ENCODE measurements at places on chromosomes 7 and 10.

GRCh38 chr7:121083790-121084251 is 95.3 kb downstream of the CPED1 start:
- DNase-seq: no peak

- DNase-seq: no peak
These were observed 13.9 kb downstream of the TRIM8 start for GRCh38 chr10:102657984-102658724.

DNA sequence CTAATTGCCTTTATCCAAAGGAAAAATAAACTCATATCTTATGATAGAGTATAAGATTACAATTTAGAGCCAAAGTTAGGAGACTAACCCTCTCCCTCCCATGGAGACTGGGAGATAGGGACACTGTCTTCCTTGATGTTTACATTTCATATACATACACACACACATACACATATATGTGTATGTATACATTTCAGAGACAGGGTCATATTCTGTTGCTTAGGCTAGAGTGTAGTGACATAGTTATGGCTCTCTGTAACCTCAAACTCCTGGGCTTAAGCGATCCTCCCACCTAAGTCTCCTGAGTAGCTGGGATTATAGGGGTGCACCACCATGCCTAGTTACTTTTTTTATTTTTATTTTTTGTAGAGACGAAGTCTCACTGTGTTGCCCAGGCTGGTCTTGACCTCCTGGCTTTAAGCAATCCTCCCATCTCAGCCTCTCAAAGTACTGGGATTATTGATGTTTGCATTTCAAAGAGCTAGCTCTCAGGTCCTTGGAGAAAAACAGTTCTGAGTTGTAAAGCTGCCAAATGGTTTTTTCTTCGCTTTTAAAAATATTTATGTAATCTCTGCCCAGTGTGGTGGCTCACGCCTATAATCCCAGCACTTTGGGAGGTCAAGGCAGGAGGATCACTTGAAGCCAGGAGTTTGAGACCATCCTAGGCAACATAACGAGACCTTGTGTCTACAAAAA is 8.1 kb upstream of the REPIN1 start:
- DNase-seq: no peak

DNA sequence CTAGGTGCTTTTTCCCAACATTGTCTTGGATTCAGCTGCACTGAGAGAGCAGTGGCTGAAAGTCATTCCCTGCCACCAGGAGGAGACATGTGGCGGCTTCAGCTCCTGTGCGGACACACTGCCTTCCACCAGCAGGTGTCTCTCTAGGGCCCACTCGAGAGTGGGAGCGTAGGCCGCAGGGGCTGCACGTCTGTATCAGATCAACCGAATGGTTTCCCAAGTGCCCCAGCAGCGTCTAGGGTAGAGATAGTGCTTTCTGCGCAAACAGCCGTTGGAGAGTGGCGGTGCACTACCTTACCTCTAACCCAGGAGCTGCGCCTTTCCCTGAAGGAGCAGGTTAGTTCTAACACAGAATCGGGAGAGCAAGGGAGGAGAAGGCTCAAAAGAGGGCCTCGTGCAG is 31.7 kb downstream of the PAPOLB start:
- peak; percentile 72 for DNase-seq

- no peak for DNase-seq
These were observed 543.2 kb upstream of the SEMA3D start for GRCh38 chr7:85730012-85730411.

GRCh38 chr10:100763043-100763747 is 17.8 kb downstream of the PAX2 start:
- no peak for DNase-seq

DNA sequence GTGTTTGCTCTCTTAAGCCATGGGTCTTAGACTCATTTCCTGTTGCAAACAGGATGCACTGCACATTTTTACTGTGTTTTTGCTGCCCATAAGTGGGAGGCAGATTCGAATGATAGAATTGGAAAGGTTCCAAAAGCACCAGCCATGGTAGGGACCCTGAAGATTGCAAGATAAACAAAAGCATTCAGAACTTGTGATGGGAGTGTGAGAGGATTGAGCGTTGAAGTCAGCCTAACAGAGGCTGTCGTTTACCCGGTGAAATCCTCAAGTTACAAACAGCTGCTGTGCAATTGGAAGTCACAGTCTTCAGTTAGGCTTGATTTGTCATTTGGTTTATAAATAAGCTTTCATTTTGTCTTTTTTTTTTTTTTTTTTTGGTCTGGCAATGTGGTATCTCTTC is 192.7 kb upstream of the MKI67 start:
- DNase-seq: no peak

GRCh38 chr7:76151932-76152331 is 49.8 kb upstream of the SRRM3 start:
- no peak for DNase-seq

DNA sequence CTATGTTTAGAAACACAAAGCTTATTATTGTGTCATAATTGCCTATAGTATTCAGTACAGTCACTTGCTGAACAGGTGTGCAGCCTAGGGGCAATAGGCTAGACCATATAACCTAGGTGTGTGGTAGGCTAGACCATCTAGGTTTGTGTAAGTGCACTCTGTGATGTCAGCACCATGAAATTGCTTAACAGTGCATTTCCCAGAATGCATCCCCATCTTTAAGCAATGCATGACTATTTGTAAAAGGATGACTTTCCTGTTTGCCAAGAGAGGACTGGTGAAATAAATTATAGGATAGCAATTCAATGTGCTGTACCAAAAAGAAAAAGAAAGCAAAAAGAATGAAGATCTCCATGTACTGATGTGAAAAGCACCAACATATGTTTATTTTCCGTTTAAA is 288.7 kb upstream of the AUTS2 start:
- DNase-seq: no peak

- DNase-seq: peak; percentile 43
These were observed 261.1 kb upstream of the CSTF2T start for GRCh38 chr10:51960494-51960895.

DNA sequence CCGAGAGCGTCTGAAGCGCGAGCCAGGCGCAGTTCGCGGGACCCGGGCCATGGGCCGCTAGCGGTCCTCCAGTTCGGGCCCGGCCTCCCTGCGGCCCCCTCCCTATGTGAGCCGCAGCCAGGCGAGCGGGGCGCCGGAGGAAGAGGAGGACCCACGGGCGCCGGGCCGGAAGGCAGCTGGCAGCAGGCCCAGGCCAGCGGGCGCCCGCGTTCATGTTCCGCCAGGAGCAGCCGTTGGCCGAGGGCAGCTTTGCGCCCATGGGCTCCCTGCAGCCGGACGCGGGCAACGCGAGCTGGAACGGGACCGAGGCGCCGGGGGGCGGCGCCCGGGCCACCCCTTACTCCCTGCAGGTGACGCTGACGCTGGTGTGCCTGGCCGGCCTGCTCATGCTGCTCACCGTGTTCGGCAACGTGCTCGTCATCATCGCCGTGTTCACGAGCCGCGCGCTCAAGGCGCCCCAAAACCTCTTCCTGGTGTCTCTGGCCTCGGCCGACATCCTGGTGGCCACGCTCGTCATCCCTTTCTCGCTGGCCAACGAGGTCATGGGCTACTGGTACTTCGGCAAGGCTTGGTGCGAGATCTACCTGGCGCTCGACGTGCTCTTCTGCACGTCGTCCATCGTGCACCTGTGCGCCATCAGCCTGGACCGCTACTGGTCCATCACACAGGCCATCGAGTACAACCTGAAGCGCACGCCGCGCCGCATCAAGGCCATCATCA is 1.1 kb downstream of the ADRA2A start:
- peak; percentile 3 for DNase-seq

DNA sequence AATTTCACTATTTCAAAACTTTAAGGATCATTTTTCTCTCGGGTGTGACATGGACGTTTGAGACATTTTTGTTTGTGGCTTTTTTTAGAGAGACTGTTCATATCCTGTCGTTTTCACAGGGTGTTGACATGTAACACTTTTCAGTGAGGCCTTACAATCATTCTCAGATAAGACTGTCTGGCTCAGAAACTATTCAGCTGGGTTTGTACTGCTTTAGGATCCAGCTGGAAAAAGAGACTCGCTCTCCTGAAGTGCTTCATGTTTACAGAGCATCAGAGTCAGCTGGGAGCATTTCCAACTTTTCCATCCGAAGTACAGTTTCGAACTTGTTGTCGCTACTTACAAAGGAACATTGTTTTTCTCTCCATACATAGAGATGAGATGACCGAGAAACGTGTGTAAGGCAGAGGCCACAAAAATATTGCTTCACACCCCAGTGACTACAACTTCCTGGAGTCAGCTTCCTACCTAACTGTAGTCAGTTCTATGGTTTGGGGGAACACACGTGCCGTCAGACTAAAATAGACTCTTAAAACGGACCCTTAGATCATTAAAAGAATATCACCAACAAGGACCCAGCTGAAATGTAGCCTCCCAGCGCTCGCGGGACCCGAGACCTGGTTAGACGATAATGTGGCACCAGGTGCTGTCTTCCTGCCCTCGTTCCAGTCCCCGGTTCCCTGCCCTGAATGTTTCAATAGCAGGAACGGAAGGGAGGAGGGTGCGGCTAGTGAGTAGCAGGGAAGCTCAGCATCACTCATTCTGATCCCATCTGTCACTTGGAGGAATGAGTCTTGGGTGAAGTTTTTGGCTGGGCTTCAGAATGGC is 78.0 kb downstream of the MKI67 start:
- DNase-seq: no peak

DNA sequence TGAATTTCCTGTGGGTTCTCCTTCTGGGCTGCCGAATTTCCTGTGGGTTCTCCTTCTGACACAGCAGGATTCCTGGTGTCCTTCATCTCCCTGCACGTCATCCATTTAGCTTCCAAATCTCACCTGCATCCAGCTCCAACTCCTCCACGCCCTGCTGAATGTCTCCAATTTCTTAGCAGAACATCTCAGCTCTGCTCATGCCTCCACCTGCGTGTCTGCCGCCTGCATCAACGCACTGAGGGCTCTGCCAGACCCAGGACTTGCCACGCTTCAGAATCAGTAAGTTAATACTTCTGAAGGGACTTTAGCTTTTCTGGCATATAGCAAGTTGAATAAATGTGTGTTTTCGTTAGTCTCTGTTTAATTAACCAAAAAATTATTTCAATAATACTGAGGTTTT is 31.1 kb upstream of the VIPR2 start:
- DNase-seq: no peak

- no peak for DNase-seq
These were observed 104.5 kb downstream of the NRCAM start for GRCh38 chr7:108351729-108352131.

- no peak for DNase-seq
These were observed 30.7 kb downstream of the ERCC6 start for GRCh38 chr10:49508249-49508648.

GRCh38 chr7:32250003-32250402 is 179.8 kb upstream of the PDE1C start:
- no peak for DNase-seq

GRCh38 chr10:124992462-124993344 is 50.8 kb downstream of the ZRANB1 start:
- DNase-seq: peak; percentile 58

- no peak for DNase-seq
These were observed 15.6 kb downstream of the MDH2 start for GRCh38 chr7:76063525-76063924.

- DNase-seq: no peak
These were observed 139.4 kb downstream of the TACC2 start for GRCh38 chr10:122128357-122128756.

- DNase-seq: peak; percentile 82
These were observed at the start of gene ZNF680 for GRCh38 chr7:64562626-64563278. Gene ZNF680 (minus strand): TSS chr7:64563071. CDS start chr7:64562954, 117 bp downstream.

GRCh38 chr7:51148216-51148615 is 168.4 kb downstream of the COBL start:
- no peak for DNase-seq

GRCh38 chr7:91408388-91409154 is 144.3 kb downstream of the FZD1 start:
- no peak for DNase-seq

DNA sequence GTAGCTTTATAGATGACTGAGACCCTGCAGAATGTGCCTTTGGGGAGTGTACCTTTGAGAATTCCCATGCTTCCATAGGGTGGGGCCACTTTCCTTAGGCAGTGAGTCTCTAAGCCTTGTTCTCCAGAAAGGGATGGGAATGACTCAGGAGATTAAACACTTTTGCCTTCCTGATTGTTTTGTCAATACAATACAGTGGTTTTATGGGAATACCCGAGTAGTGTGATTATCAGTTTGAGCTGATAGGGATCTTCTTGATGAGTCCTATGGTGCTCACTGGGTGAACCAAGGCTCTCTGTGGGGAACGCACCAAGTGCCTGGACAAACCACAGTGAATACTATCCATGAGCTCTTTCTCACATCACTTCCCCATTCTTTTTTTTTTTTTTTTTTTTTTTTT is 6.3 kb downstream of the MYOF start:
- DNase-seq: no peak

DNA sequence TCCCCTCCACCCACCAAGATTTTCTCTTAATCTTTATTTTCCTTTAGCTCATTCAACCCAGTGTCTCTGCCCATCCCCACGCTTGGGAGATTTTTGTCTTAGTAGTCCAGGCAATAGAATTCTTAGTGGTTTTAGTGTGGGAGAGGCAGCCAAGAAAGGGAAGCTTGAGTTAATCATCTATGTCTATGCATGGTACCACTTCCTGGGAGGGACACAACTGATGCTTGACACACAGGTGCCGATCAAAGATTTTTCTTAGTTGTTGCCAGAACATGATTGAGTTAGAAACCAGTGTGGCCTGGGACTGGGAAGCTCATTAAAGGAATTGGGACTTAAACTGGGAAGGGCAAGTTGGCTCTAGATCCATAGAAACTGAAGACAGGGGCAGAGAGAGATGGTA is 3.1 kb downstream of the STRA8 start:
- no peak for DNase-seq

DNA sequence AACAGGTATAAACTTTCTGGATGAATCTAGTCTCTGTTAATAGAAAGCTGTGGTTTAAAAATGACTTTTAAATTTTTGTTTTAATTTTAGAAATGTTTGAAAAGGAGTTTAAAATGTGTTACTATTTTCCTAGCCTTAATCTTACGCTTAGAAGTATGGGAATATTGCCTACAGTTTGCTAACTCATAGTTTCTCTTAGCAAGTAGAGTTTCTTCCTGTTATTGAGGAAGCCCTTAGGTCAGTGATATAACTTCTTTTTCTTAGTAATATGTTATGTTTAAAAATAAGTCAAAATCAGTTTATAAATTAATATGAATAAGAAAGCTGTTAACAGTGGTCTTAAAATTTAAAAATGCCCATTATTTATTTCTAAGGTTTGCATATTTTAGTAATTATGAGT is 3.1 kb downstream of the STARD3NL start:
- DNase-seq: no peak

DNA sequence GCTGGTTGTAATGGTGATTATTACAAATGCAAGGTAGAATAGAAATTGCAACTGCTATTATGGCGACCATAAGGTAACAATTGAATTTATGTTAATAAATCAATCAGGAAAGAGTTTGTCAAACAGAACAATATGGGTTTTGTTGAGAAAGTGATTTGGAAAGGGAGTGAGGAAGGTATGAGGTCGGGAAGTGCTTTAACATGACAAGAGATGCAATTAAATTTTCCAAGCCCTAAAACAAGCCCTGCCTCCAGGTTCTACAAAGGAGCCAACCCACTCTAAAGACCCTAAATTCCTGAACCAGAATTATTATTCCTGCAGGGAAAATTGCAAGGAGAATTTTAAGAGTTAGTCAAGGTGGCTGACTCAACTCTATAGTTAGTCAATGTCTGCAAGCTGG is 363.7 kb downstream of the BMPER start:
- DNase-seq: no peak

GRCh38 chr10:71380841-71381240 is 15.9 kb upstream of the CDH23 start:
- DNase-seq: no peak

GRCh38 chr10:22620140-22620857 is 94.1 kb downstream of the PIP4K2A start:
- no peak for DNase-seq

GRCh38 chr7:134073276-134073675 is 53.9 kb upstream of the LRGUK start:
- DNase-seq: no peak
